ENCODE measurements at places on chromosomes 5 and 9.
A peak's percentile ranks its signal among the peaks of the same experiment; 100 is the strongest.

- no peak for DNase-seq
These were observed 48.2 kb downstream of the XRCC4 start for GRCh38 chr5:83125560-83125959.

- DNase-seq: peak; percentile 18
These were observed 7.0 kb upstream of the IRF1 start for GRCh38 chr5:132497488-132497997.

- DNase-seq: no peak
These were observed 123.7 kb downstream of the C9orf50 start for GRCh38 chr9:129497005-129497812.

DNA sequence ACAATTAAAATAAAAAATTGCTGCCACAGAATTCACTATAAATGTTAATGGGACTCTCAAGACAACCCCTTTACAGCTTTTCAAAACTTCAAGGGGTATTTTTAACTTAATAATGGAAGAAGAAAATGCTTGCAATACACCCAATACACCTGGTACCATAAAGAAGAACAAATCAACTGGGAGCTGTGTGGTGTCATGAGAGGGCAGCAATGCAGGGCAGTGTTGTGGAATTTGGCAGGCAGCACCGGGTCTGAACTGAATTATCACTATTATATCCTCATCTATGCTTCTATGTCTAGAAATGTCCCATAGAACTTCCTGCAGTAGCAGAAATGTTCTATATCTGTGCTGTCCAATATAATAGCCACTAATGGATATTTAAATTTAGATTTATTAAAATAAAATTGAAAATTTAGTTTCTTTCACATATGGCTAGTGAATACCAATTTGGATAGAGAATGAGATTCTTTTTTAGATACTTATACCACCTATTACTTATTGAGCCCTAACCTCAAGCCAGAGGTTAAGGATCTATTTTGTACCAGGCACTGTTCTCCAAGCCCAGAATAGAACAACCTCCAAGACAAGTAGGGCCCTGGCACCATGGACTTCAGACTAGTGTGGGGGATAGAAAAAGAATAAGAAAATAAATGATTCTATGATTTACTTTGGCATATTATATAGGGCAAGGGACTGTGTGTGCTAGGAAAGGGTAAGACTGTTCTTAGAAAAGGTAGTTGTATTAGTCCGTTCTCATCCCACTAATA lies 265.3 kb downstream of the PDE4D start:
- DNase-seq: no peak

GRCh38 chr9:133884907-133885744 lies 107.0 kb downstream of the VAV2 start:
- no peak for DNase-seq

DNA sequence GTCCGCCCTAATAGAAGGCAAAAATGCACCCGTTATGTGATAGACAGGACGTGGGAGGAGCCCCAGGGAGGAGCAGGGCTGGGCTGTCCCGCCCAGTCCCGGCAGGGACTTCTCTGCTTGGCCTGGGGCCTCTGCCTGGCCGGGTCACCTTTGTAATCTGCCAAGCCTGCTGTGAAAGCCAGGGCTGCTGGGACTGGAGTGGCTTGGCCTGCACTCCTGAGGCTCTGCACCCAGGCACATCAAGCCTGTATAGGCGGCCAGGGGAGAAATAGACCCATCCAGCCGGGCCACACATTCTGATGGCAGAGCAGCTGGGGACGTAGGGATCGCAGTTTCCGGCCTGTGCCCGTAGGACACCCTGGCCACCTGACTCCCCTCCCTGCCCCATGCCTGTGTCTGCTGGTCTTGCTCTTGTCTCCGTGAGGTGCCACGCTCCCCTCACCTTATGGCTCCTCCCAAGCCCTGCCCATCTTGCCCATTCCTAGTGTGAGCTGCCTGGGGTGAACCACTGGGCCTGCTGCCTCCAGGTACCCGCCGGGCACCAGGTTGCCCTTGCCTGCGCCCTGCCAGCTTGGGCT lies 28.1 kb downstream of the DYNC2I2 start:
- no peak for DNase-seq

DNA sequence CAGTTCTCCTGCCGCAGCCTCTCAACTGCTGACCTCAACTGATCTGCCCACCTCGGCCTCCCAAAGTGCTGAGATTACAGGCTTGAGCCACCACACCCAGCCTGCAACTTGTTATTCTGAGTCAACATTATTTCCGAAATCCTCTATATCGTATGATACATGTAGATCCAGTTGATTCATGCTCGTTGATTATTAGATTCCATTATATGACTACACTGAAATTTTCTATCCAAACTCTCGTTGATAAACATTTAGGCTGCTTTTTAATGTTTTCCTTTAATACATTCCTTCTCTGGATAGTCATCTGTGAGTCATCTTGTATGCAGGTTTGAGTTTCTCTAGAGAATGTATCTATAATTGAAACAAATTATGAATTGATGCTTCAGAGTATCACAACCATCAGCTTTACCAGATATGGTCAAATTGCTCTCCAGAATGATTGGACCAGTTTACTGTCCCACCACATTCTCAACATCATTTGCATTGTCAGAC lies 4.1 kb downstream of the CDK7 start:
- DNase-seq: no peak

DNA sequence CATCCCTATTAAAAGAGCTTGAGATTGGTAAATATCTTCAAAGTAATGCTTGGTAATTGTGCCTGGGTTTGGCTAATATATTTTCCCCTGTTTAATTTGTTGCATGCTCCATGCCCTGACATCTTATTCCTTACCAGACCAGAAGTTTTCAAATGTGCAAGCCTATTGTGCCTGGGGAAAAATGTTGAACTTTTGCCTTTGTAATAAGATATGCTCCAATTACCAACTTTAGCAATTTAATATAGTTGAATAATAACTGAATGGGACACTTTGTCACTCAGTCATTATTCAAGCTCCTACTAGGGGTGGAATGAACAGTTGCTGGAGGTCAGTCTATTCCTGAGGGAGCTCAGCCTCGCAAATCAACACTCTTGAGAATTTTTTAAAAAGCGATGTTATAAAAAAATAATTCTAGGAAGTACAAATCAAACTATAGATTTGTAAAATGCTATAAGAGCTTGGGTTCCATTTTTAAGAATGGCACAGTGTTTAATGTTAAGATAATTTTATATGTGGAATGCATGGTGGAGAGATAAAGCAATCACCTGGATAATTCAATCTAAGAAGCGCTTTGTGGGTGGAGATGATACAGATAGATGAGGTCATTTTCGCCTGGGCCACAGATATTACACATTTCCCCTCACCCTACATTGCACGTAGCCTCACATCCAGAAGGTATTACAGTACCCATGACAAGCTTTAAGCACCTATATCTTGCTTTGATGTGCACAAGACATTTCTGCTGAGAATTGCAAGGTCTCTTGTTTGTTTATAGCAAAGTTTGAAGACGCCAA lies 231.8 kb downstream of the PIK3R1 start:
- DNase-seq: no peak

DNA sequence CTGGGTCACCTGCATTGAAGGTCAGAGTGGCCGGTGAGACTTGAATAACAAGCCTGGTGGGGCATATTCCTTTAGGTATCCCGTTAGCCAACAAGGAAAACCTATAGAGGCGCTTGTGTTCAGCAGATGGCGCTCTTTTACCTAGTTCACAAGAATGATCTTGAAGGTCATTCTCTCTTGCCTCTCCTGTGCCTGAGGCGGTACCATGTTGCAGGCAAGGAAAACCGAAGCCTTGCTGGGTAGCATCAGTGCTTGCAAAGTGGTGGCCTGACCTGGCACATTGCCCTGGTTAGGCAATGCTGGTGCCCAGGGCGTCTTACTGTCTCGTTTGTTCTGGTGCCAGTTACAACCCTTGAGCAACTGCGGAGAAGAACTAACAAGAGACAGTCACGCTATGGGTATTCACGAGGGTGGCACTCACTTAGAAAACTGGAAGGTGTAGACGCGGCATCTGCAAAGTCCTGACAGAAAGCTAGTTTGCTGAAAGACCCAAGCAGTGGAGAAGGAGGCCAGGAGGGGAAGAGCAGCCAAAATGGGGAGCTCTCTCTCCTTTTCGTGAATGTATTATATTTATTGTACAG lies 56.7 kb downstream of the AOPEP start:
- DNase-seq: peak; percentile 65

DNA sequence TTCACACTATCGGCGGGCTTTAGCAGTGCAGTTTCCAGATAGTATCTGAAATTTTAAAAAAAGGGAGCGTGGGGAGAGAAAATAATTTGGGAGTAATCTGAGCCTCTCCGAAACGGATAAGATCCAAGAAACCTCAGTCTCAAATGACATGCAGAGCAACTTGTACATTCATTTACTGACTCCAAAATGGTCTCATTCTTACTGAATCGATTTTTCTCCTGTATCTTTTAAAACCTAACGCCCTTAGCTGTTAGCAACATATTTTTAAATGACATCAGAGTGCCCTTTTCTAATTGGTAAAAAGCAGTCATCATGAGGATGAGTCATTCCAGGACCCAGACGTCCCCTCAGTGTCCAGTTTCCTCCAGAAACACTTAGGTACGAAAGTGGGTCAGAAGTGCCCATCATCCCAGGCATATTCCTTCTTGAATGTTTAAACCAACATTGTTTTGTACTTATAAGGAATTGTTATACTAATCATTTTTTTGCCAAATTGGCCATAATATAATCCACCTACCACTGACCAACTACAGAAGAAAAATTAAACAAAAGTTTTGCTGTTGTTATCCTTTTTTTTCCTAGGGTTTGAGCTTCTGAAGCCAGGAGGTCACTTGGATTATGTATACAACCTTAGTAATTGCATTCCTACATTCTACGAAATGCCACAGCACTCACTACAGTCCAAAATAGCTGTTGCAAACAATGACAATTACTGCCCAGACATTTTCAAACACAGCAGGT lies 354.4 kb downstream of the ADAMTS6 start:
- DNase-seq: no peak

- DNase-seq: no peak
These were observed 6.4 kb downstream of the HNRNPAB start for GRCh38 chr5:178210686-178211085.

GRCh38 chr5:132387640-132388117 lies 18.2 kb downstream of the SLC22A5 start:
- DNase-seq: no peak

- DNase-seq: no peak
These were observed 37.5 kb downstream of the LPCAT1 start for GRCh38 chr5:1486271-1486670.

DNA sequence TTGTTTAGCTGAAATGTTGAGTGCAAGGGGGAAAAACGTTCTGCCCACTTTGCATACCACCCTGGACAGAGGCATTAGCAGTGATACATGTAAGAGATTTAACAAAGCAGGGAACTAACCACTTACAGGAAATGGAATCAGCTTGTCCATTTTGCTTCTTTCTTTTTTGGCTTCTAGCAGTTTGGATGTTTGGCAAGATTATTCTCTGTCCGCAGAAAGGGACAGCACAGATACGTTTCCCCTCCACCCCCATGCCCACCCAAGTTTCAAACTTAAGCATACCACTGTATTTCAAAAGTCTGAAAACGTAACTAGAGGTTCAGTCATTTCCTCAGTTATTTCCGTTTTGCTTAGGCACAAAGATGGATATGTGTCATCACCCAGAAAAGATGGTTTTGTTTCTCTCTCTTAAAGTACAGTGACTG lies 118.4 kb downstream of the GDNF start:
- DNase-seq: no peak

DNA sequence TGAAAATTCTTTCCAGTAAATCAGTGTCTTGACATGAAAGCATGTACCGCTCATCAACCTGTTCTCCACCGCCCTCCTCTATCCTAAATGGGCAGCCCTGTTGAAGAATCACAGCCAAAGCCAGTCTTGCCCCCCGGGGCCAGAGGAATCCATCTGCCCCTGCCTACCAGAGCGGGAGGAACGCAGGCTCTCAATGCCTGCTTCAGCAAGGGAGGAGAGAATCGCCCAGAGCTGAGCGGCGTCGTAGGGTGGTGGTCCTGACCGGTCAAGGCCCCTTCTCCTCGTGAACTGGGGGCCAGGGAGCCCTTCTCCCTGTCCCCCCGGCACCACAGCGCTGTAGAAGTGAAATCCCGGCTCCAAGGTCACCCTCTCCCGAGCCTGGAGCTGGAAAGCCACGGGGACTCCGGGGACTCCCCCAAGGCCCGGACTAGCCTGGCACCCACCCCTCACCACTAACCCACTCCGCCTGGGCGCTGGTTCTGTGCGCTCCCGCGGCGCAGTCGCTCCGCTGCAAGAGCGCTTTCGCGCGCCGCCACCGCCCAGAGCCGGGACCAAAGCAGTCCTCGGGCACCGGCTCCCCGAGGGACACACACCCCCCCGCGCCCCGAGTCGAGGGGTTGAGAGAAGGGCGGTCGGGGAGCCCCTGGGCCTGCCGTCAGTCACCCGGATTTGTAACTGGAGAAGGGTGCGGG lies 718 bp upstream of the TMEM215 start:
- DNase-seq: no peak

DNA sequence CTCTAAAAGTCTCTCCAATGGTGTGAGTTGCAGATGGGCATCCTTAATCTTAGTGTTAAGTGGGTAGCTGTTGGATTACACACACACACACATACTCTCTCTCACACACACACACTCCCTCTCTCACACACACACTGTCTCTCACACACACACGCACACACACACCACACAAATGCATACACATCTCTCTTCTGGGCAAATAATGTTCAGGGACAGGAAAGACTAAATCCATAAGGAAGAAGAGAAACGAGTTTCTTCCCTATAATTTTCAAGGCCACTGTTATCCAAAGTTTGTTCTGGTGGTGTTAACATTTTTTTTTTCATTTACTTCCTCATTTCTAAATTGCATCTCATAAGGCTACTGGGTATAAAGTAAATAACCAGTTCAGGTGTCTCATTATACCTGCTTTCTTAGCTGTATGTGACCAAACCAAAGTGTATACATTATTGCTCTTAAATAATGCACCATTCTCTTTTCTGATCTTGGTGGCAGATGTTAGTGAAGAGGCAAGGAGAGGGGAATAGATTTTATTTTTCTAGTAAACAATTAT lies 22.5 kb upstream of the CCNH start:
- no peak for DNase-seq

GRCh38 chr5:81202655-81203054 lies 30.5 kb upstream of the CKMT2 start:
- no peak for DNase-seq

- no peak for DNase-seq
These were observed 69.8 kb downstream of the SYK start for GRCh38 chr9:90871327-90871935.

GRCh38 chr5:16854351-16854750 lies 81.7 kb downstream of the MYO10 start:
- no peak for DNase-seq

DNA sequence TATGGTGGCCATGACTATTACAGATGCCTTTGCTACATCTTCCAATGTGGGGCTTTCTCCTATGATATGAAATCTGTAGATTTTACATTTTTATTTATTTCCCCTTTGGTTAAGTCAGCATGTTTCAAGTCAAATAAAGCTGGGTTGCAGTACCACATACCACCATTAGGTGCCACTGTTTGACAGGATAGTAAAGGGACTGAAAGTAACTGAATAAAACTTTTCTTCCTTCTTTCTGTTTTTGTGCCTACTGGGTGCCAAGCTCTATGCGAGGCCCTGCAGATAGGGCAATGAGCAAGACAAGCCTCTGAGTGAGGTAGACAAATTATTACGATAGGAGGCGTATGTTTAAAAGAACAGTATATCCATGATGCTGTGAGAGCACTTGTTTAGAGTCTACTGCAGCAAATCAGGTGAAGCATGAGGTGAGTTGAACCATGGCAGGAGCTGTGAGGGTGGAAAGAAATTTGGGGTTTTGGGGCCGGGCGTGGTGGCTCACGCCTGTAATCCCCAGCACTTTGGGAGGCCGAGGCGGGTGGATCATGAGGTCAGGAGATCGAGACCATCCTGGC lies 64.8 kb downstream of the GDNF start:
- peak; percentile 47 for DNase-seq

GRCh38 chr9:16661816-16662215 lies 208.7 kb downstream of the BNC2 start:
- DNase-seq: no peak

All from activated naive CD4-positive, alpha-beta T cell treated with anti-CD3 and anti-CD28 coated beads, Interleukin-2, amount 10 ng/mL, durations not matched to agents 7 days and 5 days (primary cell).